Activated CD4-positive, alpha-beta T cell treated with anti-CD3 and anti-CD28 coated beads, Interleukin-2, amount 10 ng/mL, durations not matched to agents 7 days and 5 days (primary cell): ENCODE measurements at places on chromosomes 7 and 10. TPM values are rescaled to one million over a fixed set of nuclear protein-coding genes. Genes with fewer than 3 reads are reported as not detected.

DNA sequence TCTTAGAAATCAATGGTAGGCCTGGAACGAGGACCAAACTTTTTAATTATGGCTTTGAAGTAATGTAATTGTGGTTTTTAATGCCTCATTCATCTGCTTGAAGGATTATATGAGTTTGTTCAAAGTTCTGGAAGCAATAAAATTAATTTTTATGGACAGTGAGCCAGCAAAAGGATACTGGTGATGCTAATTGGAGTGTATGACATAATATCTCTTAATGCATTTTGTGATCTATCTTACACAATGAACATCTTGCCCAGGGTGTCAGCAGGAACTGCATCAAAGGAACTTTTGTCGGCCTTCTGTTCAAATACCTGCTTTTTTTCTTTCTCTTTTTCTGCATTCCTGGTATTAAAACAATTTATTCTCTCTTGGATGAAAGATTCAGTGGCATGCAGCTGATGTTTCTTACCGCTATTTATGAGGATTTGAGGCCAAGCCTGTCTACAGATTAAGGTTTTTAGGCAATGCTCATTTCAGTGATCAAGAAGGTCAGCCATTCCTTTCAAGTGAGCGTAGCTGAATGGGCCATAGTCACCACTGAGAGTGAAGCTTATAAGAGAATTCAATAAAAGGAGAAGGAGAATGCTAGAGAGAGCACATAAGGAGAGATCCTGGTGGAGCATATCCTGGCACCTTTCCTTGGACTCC lies 974.8 kb downstream of the SORCS3 start:
- no peak for DNase-seq

LRMDA gene
- not detected for total RNA-seq

GRCh38 chr7:55432506-55432905 lies 67.4 kb downstream of the LANCL2 start:
- no peak for DNase-seq

OR9A2 gene
- not detected for total RNA-seq

CYTH3 gene
- total RNA-seq: 0.74 TPM

DNA sequence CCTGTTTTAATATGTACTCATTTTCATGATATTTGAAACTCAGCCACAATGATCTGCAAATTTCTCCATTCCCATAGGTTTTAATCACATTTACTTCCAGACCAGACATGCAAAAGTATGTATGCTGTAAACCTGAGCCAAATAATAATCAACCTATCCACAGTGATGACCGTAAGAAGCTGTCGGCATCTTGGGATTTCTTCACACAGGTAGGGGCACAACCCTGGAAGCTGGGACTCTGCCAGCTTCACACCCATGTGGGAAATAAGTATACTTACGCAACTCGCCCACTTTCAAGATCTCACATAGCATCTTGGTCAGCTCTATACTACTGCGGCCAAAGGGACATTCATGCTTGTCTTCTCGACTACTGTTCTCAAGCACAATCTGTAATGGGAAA lies 352.3 kb downstream of the ELMO1 start:
- no peak for DNase-seq

SKIDA1 gene
- 0.12 TPM for total RNA-seq

- DNase-seq: peak; percentile 36
Observed at GRCh38 chr7:19051767-19052375, 65.6 kb downstream of the TWIST1 start.

DNA sequence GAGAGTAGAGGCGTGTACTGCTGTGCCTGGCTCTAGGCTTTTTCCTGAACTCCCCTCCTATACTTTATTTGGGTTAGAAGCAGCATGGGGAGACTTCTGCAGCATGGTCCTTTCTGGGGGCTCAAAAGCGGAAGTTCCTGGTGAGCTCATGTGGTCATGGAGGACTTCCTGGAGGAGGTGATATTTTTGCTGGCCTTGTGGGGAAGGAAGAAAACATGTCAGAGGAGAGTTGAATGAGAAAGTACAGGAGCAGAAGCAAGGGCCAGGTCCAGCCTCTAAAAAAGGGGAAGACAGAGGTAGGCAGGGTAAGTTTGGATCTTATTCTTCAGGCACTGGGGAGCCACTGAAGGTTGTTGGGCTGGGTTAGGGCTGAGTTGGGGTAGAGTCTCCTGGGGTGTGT lies 45.5 kb downstream of the CASTOR2 start:
- DNase-seq: no peak

DNA sequence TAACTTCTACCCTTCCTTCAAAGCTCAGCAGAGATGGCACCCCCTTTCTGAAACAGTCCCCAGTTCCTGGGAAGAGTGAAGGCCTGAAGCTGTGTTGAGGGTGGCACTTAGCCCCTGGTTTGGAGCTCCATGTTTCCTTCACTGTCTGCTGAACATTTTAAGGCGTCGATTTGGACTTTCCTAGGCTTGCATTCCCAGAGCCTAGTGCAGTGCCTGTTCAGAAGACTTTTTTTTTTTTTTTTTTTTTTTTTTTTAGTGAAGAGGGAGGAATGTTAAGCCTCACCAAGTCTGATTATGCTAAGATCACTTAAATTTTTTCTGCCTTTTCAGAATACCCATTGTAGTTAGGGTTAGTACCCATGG lies 97.0 kb downstream of the PFKFB3 start:
- no peak for DNase-seq
